ENCODE measurements at places on chromosomes 16 and 17. TPM values are rescaled to one million over a fixed set of nuclear protein-coding genes. Genes with fewer than 3 reads are reported as not detected.
A peak's percentile ranks its signal among the peaks of the same experiment; 100 is the strongest.

- no peaks in the 10 kb centered on the region for H3K27me3 ChIP-seq
- no peak overlapping the region for H3K27ac ChIP-seq
- no peaks in the 10 kb centered on the region for H3K4me1 ChIP-seq
- DNase-seq, result no peak
- no peak overlapping the region for H3K4me3 ChIP-seq
Observed at GRCh38 chr16:75197522-75198134, 9.3 kb downstream of the CTRB2 start.

Gene CSH1
- not detected for total RNA-seq

Gene KIF19
- 0.42 TPM for total RNA-seq

DNA sequence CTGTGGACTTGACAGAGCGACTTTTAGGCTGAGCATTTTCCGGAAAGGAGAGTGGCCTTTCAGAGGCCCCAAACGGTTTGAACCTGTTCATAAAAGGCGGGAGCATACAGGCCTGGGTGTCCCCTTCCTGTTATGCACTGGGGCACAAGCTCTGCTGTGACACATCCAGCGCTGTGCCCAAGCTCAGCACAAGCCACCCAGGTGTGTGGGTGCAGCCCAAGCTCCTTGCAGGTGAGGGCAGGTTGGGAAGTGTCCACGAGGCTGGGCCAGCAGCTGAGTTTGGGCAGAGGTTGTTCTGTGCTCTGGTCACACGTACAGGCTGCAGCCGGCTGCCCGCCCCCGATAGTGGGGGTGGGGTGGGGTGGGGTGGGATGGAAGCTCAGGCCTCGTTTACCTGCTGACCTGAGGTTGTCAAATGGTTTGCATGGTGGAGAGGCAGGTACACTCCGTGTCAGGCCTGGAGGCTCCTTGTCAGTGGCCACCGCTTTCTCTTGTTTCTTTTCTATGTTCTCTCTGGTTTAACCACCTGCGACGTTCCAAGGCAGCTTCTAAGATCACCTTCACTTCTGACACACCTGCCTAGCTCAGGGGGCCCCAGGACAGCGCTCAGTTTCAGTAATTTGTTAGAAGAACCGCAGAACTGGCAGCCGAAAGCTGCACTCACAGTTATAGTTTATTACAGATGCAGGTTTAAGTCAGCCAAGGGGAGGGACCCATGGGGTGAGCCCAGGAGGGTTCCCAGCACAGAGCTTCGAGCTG, 194.7 kb upstream of the CIBAR2 start:
- H3K27me3 ChIP-seq, result no peaks in the 10 kb centered on the region
- no peak for DNase-seq
- no peaks in the 10 kb centered on the region for H3K36me3 ChIP-seq
- peaks cover 64% of the 10 kb centered on the region for H3K4me1 ChIP-seq
- no peak overlapping the region for H3K4me3 ChIP-seq
- peak overlapping the region; percentile 93 for H3K27ac ChIP-seq

Gene MYH8
- not detected for total RNA-seq

DNA sequence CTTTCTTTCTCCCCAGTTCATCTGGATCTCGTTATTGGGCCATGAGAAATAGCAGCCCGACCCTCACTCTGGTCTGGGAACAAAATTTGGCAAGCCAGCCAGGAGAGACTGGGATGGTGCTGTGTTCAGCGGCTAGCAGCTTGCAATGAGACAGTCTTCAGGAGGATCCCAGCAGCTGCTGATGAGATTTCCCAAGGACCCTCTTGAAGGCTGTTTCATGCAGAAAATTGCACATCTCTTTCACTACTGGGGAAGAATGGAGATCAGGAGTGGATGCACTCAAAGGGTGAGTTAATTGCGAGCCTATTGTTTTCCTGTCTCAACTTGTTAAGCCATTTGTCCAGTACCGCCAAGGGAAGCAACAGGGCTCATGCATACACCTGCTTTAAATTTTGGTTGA, 5.5 kb upstream of the COIL start:
- no peak overlapping the region for H3K4me3 ChIP-seq
- no peaks in the 10 kb centered on the region for H3K4me1 ChIP-seq
- no peaks in the 10 kb centered on the region for H3K36me3 ChIP-seq
- no peak for DNase-seq
- H3K27me3 ChIP-seq, result no peaks in the 10 kb centered on the region

- peaks cover 74% of the 10 kb centered on the region for H3K27me3 ChIP-seq
- peak overlapping the region; percentile 75 for H3K4me3 ChIP-seq
- H3K27ac ChIP-seq, result no peak overlapping the region
- peaks cover 10% of the 10 kb centered on the region for H3K4me1 ChIP-seq
Observed at GRCh38 chr17:2051061-2051932, 3.6 kb upstream of the HIC1 start.

- H3K27me3 ChIP-seq, result peaks cover 3% of the 10 kb centered on the region
- no peaks in the 10 kb centered on the region for H3K36me3 ChIP-seq
- DNase-seq, result peak; percentile 82
- no peaks in the 10 kb centered on the region for H3K4me1 ChIP-seq
- H3K4me3 ChIP-seq, result no peak overlapping the region
Observed at GRCh38 chr17:31842195-31843069, 16.6 kb downstream of the COPRS start.

- no peaks in the 10 kb centered on the region for H3K36me3 ChIP-seq
- H3K27me3 ChIP-seq, result no peaks in the 10 kb centered on the region
- peak; percentile 79 for DNase-seq
- H3K4me3 ChIP-seq, result no peak overlapping the region
- peaks cover 8% of the 10 kb centered on the region for H3K4me1 ChIP-seq
- H3K27ac ChIP-seq, result no peak overlapping the region
Observed at GRCh38 chr16:82603784-82604411, 22.9 kb upstream of the CDH13 start.

DNA sequence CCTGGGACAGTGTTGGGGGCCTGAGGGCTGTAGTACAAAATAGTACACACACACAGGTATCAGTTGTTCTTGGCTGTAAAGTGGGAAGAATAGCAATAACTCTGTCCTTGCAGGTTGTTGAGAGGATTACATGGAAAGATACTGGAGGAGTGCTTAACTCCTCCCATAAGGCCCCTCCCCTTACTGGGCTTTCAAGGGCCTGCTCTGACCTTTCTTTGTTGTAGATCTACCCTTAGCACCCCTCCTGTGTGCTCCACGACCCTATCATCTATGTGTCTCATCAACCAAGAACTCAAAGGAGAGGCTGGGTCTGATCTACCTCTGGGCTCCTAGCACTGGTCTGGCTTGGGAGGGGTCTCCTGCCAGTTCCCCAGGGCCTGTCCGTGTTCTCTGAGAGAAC, 8.3 kb upstream of the EDC4 start:
- DNase-seq, result no peak
- peaks cover 8% of the 10 kb centered on the region for H3K4me1 ChIP-seq
- no peak overlapping the region for H3K27ac ChIP-seq

- no peaks in the 10 kb centered on the region for H3K27me3 ChIP-seq
- peak; percentile 49 for DNase-seq
- H3K4me1 ChIP-seq, result no peaks in the 10 kb centered on the region
- H3K36me3 ChIP-seq, result no peaks in the 10 kb centered on the region
Observed at GRCh38 chr17:64006361-64007088, 8.4 kb downstream of the PRR29 start.

GRCh38 chr17:82545071-82545462, 25.5 kb downstream of the FOXK2 start:
- H3K36me3 ChIP-seq, result no peaks in the 10 kb centered on the region
- H3K27ac ChIP-seq, result peak overlapping the region; percentile 69
- H3K27me3 ChIP-seq, result no peaks in the 10 kb centered on the region

DNA sequence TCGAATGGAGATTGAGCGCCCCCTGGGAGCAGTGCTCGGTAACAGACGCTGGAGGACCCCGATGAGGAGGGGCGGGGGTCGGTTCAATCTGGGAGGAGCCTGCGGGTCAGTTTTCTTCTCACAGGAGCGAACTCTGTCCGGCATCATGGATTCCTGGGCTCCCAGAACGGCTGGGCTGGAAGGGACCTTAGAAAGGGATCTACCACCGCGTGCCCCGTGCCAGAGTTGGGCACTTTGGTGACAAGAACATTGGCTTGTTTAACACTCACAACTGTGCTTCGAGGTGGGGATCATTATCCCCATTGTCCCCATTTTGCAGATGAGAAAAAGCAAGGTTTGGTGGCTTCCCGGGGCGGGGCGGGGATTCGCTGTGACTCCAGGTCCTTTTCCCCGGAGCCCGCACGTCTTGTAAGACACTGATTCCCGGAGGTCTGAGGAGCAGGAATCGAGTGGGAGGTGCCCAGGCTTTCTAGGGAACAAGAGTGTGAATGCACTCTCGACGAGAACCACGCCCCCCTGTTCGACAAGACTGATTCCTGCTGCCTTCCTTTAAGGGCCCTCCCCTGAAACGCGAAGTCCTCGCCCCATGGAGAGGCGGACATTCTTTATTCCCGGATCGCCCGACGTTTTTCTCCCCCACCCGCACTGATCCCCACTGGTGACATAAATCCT, 1.5 kb upstream of the FBXL19 start:
- no peaks in the 10 kb centered on the region for H3K27me3 ChIP-seq
- no peaks in the 10 kb centered on the region for H3K4me1 ChIP-seq
- peak overlapping the region; percentile 52 for H3K4me3 ChIP-seq
- H3K27ac ChIP-seq, result peak overlapping the region; percentile 88
- DNase-seq, result peak; percentile 95
- no peaks in the 10 kb centered on the region for H3K36me3 ChIP-seq

Gene USP36
- total RNA-seq, result 27.8 TPM

Gene CCDC144A
- total RNA-seq, result 0.11 TPM

GRCh38 chr17:31499771-31500554, 108.5 kb downstream of the RAB11FIP4 start:
- H3K4me1 ChIP-seq, result peaks cover 19% of the 10 kb centered on the region
- no peaks in the 10 kb centered on the region for H3K27me3 ChIP-seq
- H3K4me3 ChIP-seq, result no peak overlapping the region
- no peak for DNase-seq
- H3K27ac ChIP-seq, result peak overlapping the region; percentile 78

Gene KRTAP1-5
- not detected for total RNA-seq

GRCh38 chr17:55661963-55662834, 60.5 kb downstream of the TMEM100 start:
- H3K4me1 ChIP-seq, result peaks cover 18% of the 10 kb centered on the region
- no peak for DNase-seq
- H3K4me3 ChIP-seq, result no peak overlapping the region

- no peaks in the 10 kb centered on the region for H3K27me3 ChIP-seq
- DNase-seq, result no peak
- no peaks in the 10 kb centered on the region for H3K4me1 ChIP-seq
- H3K4me3 ChIP-seq, result no peak overlapping the region
Observed at GRCh38 chr17:72843591-72843990, 248.9 kb downstream of the SLC39A11 start.

DNA sequence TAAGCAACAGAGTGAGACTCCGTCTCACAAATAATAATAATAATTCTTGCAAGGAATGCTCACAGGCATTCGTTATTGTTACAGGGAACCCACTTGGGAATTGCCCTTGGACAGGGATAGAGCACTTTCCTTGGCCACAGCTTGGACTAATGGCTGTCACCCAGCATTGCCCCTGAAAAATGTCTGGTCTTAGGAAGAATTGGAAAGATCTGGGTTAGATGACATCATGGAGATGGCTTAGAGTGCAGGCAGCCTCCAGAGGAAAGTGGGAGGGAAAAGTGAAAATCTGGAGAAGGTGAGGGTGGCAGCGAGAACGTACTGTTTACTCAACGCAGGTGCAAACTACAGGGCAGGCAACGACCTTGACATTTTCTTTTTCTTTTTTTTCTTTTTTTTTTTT, 59.3 kb upstream of the MRTFB start:
- no peaks in the 10 kb centered on the region for H3K36me3 ChIP-seq
- no peaks in the 10 kb centered on the region for H3K27me3 ChIP-seq
- no peak overlapping the region for H3K27ac ChIP-seq
- no peak overlapping the region for H3K4me3 ChIP-seq
- DNase-seq, result no peak
- H3K4me1 ChIP-seq, result peaks cover 21% of the 10 kb centered on the region

Data from cardiac muscle cell (in vitro differentiated cells and primary cell).